ENCODE measurements at places on chromosomes 11 and 22. TPM values are rescaled to one million over a fixed set of nuclear protein-coding genes. Genes with fewer than 3 reads are reported as not detected.

GRCh38 chr11:14067686-14068085, 105.2 kb downstream of the SPON1 start:
- no peak overlapping the region for H3K4me3 ChIP-seq
- peaks cover 20% of the 10 kb centered on the region for H3K4me1 ChIP-seq
- peaks cover 1% of the 10 kb centered on the region for H3K27me3 ChIP-seq
- no peak overlapping the region for H3K27ac ChIP-seq
- no peaks in the 10 kb centered on the region for H3K36me3 ChIP-seq
- DNase-seq: no peak

DNA sequence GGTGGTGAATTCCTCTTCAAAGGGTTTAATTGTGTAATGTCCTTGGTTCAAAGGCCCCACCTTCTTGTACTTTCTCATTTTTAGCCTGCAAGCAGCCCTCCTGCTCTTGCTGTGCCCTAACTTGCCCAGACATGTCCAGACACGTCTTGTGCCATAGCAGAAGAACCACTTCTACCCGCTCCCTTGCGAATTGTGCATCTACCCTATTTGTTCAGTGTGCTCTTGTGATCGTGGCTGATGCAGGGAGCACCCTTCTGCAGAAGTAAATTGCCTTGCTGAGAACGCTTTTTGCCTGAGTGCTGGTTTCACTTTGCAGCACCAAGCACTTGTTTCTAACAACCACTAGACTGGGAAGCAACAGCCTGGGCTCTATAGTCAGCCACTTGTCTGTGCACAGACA, 249.4 kb downstream of the SBF2 start:
- no peak overlapping the region for H3K27ac ChIP-seq
- peaks cover 22% of the 10 kb centered on the region for H3K36me3 ChIP-seq
- no peaks in the 10 kb centered on the region for H3K27me3 ChIP-seq
- peaks cover 15% of the 10 kb centered on the region for H3K4me1 ChIP-seq

DNA sequence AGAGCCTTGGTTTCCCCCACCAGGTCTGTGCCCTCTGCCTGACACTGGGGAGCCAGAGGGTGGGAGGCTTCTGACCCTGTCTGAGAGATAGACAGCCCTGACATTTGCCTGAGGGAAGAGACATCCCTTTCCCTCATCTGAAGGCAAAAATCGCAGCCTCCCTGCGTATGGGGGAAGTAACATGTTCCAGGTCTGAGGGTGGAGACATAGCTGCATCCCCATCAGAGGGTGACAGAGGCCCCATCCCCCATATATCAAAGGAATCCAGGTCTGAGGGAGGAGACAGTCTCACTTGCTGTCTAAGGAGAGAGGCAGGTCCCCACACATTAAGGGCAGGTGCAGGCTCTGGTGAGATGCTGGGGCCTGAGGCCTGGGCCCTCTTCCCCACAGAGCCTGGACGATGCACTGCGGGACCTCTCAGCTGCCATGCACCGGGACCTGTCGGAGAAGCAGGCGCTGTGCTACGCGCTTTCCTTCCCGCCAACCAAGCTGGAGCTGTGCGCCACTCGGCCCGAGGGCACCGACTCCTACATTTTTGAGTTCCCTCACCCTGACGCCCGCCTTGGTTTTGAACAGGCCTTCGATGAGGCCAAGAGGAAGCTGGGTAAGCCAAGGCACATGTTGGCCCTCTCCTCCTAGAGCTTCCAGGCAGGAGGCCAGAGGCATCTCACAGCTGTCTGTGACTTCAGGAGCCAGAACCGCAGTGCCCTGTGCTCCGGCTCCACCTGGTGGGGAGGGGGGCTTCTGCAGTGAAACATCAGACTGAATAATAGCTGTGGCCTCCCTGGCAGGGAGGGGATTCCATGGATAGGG, 16.1 kb upstream of the RELT start:
- H3K36me3 ChIP-seq: no peaks in the 10 kb centered on the region
- DNase-seq: no peak
- no peaks in the 10 kb centered on the region for H3K27me3 ChIP-seq
- H3K4me3 ChIP-seq: no peak overlapping the region
- peak overlapping the region; percentile 49 for H3K27ac ChIP-seq

- H3K36me3 ChIP-seq: peaks cover 18% of the 10 kb centered on the region
- DNase-seq: no peak
- peaks cover 15% of the 10 kb centered on the region for H3K4me1 ChIP-seq
- no peak overlapping the region for H3K27ac ChIP-seq
These were observed 139.0 kb downstream of the FCHSD2 start for GRCh38 chr11:73003088-73003487.

GRCh38 chr22:26632422-26633155, 10.8 kb downstream of the CRYBA4 start:
- H3K27me3 ChIP-seq: no peaks in the 10 kb centered on the region
- peak overlapping the region; percentile 16 for H3K27ac ChIP-seq
- peaks cover 11% of the 10 kb centered on the region for H3K4me1 ChIP-seq
- DNase-seq: no peak
- H3K4me3 ChIP-seq: no peak overlapping the region

DNA sequence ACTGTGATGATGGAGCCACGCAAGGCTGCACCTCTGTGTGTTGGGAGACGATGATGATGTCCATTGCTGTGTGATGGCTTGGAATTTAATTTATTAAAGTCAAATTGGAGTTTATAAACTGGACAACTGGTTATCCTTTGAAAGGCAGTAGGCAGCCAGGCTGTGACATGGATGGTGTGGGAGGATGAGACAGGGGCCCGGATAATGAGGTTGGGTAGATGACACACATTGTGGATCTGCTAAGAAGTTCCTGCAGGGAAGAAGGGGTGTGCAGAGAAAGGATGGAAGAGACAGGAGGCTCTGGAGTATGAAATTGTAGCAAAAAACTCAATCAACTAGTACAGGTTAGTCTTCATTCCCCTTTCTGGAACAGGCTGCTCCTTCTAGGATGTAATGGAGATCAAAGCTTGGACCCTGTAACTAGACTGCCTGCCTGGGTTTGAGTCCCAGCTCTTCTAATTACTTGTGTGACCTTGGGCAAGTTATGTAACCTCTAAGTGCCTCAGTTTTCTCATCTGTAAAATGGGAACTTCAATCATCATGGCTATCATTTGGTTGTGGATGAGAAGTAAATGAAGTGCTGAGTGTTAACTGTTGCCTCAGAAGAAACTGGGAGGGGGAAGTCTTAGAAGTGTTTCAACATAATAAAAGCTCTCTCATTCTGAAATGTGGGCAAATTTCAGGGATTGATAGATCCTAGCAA, 4.2 kb upstream of the HINFP start:
- peaks cover 25% of the 10 kb centered on the region for H3K36me3 ChIP-seq
- no peak for DNase-seq
- peaks cover 33% of the 10 kb centered on the region for H3K4me1 ChIP-seq
- H3K4me3 ChIP-seq: no peak overlapping the region
- peak overlapping the region; percentile 69 for H3K27ac ChIP-seq
- H3K27me3 ChIP-seq: no peaks in the 10 kb centered on the region

DNA sequence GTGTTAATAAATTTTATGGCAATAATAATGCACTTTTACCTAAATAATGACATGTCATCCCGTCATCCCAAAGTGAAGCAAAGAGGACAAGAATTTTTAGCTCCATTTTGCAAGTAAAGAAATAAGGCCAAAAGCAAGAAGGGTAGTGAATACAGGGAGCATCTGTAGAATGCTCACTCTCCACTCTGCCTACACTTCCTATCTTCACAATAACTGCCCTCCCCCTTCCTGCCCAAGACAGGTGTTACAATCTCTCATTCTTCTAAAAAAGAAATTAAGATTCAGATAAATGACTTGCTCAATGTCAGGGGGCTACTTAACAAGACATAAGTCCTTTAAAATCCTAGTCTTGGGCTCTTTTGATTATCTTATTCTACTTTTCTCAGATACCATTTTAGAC, 8.9 kb downstream of the RDX start:
- H3K27me3 ChIP-seq: no peaks in the 10 kb centered on the region
- H3K4me3 ChIP-seq: no peak overlapping the region
- H3K4me1 ChIP-seq: peaks cover 6% of the 10 kb centered on the region
- no peak overlapping the region for H3K27ac ChIP-seq

DNA sequence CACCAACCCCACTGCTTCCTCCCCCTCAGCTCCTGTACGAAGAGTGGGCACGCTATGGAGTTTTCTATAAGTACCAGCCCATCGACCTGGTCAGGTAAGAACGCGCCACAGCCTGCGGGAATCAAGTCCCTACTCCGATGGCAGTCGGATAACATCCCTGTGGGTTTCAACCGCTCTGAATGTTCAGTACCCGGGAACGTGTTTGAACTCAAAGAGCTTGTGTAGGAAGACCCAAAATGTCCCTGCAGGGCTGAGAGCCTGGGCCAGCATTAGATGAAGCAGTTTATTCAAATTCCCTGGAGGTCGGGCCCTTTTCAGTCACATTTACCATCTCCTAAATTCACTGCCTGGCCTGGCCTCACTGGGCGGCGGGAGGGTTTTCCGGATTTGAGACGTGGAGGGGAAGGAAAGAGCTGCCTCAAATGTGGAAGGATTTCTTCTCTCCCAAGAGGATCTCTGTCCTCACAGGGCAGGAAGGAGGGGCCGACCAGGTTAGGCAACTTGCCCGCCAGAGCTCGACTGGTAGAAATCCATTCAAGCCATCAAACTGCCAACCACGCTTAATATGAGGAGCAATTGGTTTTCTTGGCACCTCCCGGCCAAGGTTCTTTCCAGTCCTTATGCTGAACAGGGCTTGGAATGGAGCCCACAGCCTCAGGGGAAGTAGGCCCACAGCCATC, 46.3 kb downstream of the ANO1 start:
- DNase-seq: no peak
- H3K27me3 ChIP-seq: peaks cover 8% of the 10 kb centered on the region
- no peaks in the 10 kb centered on the region for H3K36me3 ChIP-seq
- H3K4me1 ChIP-seq: no peaks in the 10 kb centered on the region
- no peak overlapping the region for H3K27ac ChIP-seq

The CELF1 gene
- total RNA-seq: 138 TPM

The CCND1 gene
- 0.08 TPM for total RNA-seq

The SLC35C1 gene
- 11.8 TPM for total RNA-seq

The SGSM1 gene
- 0.70 TPM for total RNA-seq
